ENCODE measurements at places on chromosomes 6 and 20.
A peak's percentile ranks its signal among the peaks of the same experiment; 100 is the strongest.

GRCh38 chr20:36434383-36434782, 106.9 kb upstream of the MYL9 start:
- no peak for DNase-seq

GRCh38 chr20:7272512-7272911, 505.0 kb downstream of the BMP2 start:
- no peak for DNase-seq

DNA sequence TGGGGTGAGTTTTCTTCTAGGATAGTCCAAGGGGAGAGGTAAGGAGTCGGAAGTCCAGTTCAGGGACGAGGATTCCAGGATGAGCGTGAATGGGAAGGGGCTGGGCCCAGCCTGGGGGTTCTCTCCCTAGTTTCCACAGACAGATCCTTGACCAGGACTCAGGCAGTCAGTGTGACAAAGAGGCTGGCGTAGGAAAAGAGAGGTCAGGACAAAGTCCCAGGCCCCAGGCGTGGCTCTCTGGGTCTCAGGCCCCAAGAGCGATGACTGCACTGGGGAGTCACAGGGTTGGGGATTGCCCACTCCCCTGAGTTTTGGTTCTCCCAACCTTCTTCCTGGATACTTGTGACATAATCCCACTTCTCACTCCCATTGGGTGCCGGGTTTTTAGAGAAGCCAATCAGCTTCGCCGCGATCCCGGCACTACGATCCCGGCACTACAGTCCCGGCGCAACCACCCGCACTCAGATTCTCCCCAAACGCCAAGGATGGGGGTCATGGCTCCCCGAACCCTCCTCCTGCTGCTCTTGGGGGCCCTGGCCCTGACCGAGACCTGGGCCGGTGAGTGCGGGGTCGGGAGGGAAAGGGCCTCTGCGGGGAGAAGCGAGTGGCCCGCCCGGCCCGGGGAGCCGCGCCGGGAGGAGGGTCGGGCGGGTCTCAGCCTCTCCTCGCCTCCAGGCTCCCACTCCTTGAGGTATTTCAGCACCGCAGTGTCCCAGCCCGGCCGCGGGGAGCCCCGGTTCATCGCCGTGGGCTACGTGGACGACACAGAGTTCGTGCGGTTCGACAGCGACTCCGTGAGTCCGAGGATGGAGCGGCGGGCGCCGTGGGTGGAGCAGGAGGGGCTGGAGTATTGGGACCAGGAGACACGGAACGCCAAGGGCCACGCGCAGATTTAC, 46.2 kb upstream of the TRIM26 start:
- peak; percentile 70 for DNase-seq

GRCh38 chr6:16405375-16405774, 167.0 kb downstream of the GMPR start:
- DNase-seq = no peak

GRCh38 chr20:16007164-16007563, 566.1 kb downstream of the KIF16B start:
- no peak for DNase-seq

DNA sequence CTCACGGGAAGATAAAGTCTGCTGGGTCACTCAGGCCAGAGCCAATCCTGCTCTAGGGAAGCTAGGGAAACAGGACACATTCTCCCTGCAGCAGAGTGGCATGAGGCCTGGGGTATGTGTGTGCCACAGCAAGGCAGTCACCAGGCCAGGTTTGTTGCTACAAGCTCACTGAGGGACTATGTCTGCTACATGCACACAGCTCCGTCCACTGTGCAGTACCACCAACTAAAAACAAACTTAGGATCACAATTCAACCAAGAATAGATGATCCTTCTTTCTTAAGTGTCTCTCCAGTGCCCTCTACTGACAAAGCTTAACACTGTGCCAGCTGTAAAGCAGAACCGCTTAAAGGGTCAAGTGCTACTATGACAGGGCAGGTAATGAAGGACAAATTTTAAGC, 192.5 kb downstream of the PTPRK start:
- peak; percentile 12 for DNase-seq

DNA sequence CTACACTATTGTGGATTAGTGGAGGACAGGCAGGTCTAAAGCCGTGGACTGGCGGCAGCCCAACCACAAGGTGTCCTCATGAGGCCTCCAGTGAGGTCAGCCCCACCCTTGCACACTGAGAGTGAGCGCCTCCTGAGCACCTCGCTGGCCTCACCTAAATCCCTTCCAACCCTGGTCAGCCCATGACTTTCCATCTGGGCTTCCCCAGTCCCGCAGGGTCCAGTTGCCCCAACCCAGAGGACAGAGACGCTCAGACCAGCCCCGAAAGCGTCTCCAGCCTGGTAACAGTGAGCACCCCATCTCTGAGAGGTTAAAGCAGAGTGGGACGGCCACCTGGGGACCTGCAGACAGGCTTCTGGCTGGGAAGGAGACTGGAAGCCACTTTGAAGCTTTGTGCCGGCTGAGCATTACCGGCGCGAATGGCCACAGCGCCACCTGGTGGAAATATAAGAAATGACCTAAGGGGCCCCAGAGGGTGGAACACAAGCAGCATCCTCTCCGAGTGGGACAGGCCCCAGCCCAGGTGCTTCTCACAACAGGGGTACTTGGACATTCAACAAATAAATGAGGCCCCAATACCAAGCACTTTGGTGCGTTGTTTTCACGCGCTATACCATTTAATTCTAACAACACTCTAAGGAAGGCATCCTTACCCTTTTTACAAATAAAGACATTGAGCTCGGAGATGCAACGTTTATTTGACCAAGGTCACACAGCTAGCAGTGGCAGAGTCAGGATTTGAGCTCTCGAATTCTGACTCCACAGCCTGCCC, 65.7 kb upstream of the TOP1 start:
- peak; percentile 72 for DNase-seq

DNA sequence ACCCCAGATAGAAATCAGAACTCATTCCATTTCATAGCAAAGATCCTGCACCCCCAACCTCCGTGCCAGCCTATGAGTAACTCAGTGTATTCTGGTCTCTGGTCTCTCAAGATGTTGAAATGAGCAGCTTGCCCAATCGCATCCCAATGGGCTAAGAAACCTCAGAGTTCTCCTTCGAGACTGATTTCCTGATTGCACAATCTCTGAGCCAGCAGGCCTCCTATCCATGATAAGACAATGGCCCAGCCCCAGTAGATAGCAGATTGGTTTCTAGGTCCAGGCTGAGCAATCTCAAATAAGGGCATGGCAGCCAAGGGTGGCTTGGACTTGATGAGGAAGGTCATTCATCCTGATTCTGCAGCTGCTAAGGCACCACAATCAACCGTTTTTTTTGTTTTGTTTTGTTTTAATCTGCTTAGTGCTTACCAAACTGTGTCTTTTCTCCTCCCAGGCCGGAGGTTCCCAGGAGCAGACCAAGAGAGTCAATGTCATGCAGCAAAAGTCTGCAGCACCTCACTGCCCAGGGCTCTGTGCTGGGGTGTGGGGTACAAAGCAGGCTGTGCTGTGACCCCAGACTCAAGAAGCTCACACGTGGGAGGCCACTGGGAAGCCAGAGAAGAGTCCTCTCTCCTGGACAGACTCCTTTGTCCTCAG, 125.1 kb upstream of the NXT1 start:
- DNase-seq = peak; percentile 54

DNA sequence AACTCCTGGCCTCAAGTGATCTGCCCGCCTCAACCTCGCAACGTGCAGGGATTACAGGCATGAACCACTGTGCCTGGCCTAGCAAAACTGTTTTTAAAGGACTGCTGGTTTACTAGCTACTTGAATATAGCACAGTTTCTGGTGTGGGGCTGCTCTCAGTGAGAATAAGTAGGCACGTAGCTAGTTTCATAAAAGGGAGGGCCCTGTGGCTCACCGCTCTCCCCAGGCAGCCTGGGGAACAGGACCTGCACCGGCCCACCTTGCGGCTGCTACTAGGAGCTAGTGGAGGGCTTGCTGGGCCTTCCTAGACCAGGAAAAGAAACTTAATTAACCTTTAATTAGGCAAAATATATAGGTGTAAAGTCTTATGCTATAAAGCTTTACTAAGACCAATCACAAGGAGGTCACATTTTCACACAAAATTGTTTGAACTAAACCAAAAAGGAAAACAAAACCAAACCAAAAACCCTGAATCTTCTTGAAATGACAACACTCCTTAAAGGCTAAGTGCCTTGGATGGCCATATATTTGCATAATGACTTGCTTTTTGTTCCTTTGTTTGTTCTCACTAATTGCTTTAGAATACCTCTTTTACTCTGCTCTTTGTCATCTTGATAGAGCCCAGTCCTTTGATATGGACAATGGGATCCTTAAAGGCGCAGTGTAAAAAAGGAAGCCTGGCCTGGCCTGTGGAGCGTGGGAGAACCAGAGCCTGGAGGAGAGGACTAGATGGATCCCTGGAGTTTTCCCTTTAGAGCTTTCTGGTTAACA, 69.5 kb upstream of the SAMD5 start:
- DNase-seq = no peak

- DNase-seq = no peak
Observed at GRCh38 chr20:58577139-58577806, 62.1 kb upstream of the APCDD1L start.

GRCh38 chr20:33474097-33474873, 15.6 kb upstream of the CBFA2T2 start:
- DNase-seq = no peak

Measured in transverse colon (tissue), 4 donors.